Ecto neural progenitor cell (in vitro differentiated cells): ENCODE measurements at places on chromosomes 1 and 21.

- no peak for DNase-seq
These were observed 28.2 kb downstream of the CNN3 start for GRCh38 chr1:94898491-94899385.

DNA sequence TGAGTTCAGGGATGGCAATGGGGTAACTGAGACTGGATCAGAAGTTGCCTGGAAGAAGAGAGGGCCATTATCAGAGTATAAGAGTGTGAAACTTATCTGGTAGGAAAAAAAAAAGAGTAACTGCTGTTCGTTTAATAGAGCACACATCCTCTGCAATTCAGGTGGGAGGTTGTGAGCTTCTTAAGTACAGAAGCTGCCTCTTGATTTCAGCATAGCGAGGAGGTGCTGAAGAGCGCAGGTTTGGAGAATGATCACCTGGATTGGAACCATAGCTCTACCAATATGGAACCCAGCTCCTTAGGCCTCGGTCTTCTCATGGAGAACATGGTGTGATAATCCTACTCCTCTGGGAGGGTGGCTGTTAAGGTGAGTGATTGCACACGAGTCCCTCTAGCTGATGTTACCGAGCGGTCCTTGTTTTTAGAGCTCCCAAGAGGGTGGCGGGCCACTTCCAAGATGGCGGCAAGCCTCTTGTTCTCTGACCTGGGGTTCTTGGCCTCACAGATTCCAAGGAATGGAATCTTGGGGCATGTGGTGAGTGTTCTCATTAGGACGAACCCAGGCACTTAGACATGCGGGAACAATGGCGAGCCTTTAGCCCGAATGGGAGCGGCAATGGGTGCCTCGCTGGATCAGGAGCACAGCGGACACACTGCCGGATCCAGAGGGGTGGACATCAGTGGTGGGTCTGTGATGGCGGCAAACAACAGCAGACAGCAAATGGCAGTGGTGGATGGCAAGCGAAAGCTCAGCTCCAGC lies 3.3 kb upstream of the MX1 start:
- DNase-seq = peak; percentile 32

DNA sequence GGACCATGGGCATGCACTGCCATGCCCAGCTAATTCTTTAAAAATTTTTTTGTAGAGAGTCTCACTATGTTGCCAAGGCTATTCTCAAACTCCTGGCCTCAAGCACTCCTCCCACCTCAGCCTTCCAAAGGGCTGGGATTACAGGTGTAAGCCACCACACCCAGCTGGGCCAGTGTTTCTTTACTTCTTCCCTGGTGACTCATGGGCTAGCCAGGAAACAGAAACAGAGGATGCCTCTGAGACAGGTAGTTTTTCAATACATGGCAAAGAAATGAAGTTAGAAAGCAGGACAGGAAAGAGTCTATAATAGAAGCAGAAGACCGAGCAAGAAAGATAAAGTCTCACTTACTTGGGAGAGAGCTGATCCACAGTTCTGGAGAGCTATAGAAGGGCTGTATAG lies 7.6 kb upstream of the C1orf74 start:
- DNase-seq = no peak

GRCh38 chr1:34918977-34919561 lies 10.4 kb downstream of the DLGAP3 start:
- peak; percentile 60 for DNase-seq

GRCh38 chr21:41397471-41397891 lies 28.6 kb upstream of the MX1 start:
- DNase-seq = no peak

- peak; percentile 78 for DNase-seq
These were observed at the start of gene SYTL1 for GRCh38 chr1:27341525-27342252. Gene SYTL1, plus strand, starts transcription at chr1:27342022. Its CDS starts 3,313 bp downstream, at chr1:27345335.

- DNase-seq = no peak
These were observed 25.0 kb downstream of the MCOLN2 start for GRCh38 chr1:84971957-84972356.

DNA sequence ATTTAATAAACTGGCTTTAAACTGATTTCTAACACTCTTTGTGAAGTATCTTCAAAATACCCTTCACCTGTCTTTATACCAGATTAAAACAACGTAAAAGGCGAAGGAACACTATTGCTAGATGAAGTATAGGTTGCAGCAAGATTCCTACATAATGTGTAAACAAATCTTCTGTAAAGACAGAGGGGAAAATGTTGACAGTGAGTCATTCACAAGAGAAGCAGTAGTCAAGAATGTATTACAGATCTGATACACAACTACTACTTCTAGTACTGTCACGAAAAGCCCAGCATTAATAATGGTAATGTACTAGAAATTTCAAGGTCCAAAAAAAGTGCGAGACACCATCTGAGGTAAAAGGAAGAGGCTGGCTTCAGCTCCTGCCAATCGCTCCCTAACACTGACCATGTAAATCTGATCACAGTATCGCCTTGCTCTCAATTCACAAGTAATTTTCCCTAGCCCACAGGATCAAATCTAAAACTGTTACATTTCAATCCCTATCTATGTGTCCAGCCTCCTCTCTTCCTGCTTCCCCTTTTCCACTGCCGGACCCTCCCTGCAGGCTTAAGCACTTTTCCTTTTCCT lies 290.4 kb downstream of the AKT3 start:
- DNase-seq = no peak

DNA sequence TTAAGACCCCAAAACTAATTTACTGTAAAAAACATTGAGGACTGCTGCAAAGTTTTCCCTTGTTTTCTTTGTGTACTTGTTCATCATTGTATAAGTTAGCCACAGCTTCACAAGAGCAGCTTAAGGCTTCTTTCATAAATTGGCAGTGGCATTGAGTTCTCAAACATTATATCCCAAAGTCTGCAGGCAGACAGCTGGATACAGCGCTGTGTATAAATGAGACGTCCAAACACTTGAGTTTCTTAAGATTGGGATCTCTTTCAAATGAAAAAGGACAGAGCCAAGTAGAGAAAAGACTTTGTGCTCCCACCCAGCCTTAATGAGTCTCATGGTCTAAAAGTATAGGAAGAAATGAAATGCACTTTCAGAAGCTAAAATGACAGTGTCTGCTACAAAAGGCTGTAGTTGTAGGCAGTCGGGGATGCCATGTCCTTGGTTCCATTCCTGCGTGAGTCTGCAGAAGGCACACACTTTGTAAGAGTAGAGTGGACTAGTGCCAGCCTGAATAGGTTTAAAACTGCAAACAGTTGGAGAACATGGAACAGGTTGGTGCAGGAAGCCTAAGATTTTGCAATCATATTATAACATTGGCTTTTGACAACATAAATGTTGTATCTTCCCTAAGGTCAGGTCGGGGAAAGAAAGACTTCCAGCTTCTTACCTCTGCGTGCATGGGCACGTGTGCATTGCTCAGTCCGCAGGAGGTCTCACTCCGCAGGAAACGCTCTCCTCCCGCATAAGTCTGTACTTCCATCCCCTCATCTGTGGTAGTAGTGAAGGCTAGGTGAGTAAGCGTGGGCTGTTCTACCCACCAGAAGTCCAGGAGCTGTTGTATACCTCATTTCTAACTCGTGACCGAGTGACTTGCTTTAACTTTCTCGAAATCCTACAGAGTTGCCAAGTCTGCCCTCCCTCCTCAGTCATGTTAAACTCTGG lies 94.4 kb downstream of the CD247 start:
- DNase-seq = no peak

DNA sequence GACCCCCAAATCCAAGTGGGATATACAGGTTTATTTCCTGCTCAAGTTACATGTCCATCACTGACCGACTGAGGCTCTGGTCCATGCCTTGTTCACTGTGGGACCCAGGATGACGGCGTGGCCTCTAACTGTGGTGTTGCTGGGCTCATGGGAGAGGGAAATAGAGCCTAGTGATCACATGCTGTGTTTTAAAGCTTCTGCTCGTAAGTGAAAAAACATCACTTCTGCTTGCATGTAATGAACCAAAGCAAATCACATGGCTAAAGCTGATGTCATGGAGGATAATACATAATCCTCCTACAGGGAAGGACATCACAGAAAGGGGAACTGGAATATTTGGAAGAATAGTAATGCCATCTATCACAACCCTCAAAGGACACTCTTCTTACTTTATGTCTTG lies 107.6 kb downstream of the FASLG start:
- no peak for DNase-seq

GRCh38 chr1:51168266-51168845 lies 66.3 kb downstream of the C1orf185 start:
- no peak for DNase-seq

- DNase-seq = no peak
These were observed 19.6 kb downstream of the CDC42BPA start for GRCh38 chr1:227298512-227299240.

- no peak for DNase-seq
These were observed 80.7 kb downstream of the UBE4B start for GRCh38 chr1:10113501-10113900.

GRCh38 chr1:20867847-20868246 lies 80.7 kb upstream of the HP1BP3 start:
- DNase-seq = no peak

DNA sequence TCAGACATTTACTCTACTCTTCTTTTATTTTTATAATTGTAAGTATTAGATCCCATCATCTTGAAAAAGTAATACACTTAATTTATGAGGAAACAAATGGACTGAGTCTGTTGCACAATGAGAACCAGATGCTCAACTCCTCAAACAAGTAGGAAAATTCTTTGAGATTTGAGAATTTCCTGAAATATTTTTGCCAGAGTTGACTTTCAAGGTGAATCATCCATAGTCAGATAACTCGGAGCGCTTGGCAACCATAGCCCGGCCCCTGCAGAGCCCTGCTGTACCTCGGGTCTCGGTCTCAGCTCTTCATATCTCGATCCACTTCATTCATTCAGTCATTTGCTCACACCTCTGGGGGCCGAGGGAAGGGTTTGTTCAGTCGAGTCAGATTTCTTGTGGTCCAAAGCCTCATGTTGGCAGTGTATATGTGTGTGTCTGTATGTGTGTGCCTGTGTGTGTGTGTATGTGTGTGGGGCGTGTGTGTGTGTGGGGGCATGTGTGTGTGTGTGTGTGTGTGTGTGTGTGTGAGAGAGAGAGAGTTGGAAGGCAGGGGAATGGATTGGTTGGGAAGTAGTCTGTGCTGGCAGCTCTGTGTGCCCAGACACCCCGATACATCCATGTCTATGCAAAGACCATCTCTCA lies 18.1 kb upstream of the PCP4 start:
- DNase-seq = no peak

DNA sequence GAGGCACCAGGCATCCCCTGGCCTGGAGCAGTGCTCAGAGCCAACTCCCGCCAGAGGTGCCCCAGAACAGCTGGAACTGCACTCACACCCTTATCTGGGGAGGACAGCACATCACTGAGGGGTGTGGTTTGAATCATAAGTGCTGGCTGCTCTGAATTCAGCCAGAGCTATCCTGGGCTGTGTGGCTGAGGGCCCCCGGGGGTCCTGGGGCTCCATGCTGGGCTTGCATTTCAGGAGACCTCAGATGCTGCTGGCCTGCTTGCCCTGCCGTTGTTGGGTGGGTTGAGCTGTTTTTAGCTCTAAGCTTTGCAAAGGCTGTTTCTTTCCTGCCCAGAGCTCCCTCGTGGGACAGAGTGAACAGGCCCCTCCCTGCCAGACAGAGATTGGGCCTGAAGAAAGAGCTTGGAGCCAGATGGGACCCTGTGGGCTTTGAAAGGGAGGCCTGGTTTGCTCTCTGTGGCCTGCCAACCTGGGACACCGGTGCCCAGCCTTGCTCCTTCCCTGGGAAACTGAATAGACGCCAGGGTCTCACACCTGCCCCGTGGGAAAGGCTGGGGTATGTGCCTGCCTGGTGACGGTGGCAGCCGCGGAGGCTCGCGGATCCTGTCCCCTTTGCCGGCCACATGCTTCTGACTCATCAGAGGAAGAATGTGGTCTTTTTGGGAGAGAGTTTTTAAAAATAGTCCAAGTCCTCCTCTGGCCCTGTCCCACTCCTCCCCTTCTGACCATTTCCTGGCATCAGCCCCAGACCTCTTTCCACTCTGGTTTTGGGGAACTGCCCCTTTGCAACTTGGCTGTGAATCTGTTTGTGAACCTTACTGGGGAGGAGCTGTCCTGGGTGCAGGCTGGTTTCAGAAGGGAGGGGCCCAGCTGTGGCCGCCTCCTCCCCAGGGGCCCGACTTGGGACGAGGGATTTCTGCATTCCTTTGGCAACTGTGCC lies 30.0 kb downstream of the ARHGEF10L start:
- DNase-seq = no peak

GRCh38 chr21:45941717-45942546 lies 39.6 kb upstream of the COL6A1 start:
- DNase-seq = no peak

DNA sequence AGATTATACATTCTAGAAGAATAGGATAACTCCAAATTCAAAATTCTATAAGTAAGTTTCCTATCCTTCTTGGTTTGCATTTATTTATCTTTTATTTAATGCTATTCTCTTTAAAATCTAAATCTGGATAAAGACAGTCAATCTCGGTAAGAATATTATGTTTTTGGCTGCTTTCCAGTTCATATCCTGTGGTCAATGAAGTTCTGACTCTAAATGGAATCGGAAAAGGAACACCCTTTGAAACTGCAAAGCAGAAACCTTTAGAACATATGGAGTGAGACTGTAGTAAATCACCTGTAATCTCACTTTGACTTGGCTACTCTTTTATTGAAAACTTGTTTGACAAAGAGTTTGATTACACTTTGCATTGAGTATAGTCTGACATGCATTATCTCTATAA lies 85.2 kb downstream of the KIFAP3 start:
- no peak for DNase-seq

DNA sequence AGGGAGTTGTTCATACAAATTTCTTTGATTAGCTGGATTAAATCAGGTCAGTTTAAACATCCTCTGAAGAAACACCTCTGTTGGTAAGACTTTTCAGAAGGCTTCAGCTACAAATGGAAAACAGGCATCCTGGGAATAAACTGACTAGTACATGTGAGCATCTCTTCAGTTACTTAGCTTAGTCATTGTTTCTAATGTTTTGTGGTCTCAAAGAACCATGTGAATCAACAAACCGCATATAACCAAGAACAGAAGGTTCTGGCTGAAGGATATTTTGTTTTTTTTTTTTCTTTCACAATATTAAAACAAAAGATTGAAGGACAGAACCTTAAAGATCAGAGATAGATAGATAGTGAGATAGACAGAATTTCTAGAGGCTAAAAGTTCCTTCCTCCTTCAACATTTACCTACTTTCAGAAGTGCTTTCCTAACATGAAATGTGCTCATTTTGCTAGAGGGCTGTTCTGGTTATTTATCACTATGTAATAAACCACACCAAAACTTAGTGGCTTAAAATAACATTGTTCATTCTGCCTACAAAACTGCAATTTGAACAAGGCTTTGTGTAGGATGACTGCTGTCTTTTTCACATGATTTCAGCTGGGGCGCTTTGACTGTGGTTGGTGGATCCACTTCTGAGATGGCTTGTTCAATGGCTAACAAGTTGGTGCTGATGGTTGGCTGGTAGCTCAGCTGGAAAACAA lies 119.8 kb upstream of the PTGFR start:
- no peak for DNase-seq

GRCh38 chr21:44413566-44414290 lies 41.6 kb upstream of the LRRC3 start:
- DNase-seq = peak; percentile 38

GRCh38 chr1:11731691-11732283 lies 4.1 kb upstream of the AGTRAP start:
- peak; percentile 69 for DNase-seq

DNA sequence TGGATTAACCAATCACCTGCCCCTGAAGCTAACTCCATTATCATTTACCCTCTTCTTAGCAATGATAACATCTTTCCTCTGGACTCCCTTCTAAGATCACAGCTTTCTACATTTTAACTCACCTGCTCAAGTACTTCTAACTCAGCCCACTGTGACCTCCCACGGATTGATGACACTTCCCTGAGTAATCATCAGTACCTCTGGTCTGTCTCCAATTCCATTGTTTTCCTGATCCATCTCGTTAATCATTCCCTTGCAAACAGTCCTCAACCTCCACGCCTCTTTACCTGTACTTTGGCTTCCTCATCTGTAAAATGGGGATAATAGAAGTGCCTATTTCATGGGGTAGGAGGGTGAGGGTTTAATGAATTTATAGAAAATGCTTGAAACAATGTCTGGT lies 195.3 kb upstream of the APP start:
- no peak for DNase-seq
